Urinary bladder (tissue), 4 donors: ENCODE measurements at places on chromosomes 4 and X. TPM values are rescaled to one million over a fixed set of nuclear protein-coding genes. Genes with fewer than 3 reads are reported as not detected.

Gene RHOXF2B
- total RNA-seq, result not detected

- no peak for DNase-seq
Observed at GRCh38 chr4:77852892-77853495, 9.6 kb upstream of the MRPL1 start.

Gene SLC10A7
- 42.9 TPM for total RNA-seq

DNA sequence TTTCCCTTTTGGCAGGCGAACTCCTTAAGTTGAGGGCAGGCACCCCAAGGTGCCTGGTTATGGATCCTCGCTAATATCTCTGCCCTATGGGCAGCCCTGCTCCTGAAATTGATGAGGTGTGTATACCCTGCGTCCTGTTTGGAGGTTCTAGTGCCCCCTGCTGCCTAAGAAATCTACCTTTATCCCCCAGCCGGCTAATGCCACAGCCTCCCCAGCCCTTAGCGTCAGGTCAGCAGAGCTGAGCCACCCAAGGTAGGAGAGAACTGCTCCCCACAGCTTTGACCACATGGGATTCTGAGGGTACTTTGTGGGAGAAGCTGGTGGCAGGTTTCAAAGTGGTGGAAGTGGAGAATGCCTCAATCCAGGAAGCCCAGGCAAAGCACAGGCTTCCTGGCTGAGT, 50.8 kb downstream of the ANAPC4 start:
- DNase-seq, result no peak

- no peak for DNase-seq
Observed at GRCh38 chrX:22533898-22534297, 261.2 kb downstream of the CBLL2 start.

GRCh38 chr4:24889991-24890390, 22.9 kb downstream of the CCDC149 start:
- DNase-seq, result no peak

DNA sequence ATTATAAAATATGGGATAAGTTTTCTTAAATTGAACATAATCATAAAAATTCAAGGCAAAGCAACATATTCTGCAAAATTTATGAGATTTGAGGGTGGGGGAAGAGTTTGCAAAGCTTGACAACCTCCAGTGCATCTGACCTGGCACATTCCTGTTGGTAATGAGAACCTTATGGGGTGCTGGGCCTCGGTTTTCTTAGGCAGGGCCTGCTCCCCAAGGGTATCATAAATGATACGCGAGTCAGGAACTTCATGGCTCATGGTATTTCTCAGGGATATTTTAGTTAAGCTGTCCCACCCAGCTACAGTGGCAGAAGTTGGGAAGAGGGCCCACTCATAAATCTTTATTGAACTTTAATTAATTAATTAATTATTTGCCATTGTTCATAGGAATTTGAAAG, 13.2 kb downstream of the AFF2 start:
- DNase-seq, result no peak

DNA sequence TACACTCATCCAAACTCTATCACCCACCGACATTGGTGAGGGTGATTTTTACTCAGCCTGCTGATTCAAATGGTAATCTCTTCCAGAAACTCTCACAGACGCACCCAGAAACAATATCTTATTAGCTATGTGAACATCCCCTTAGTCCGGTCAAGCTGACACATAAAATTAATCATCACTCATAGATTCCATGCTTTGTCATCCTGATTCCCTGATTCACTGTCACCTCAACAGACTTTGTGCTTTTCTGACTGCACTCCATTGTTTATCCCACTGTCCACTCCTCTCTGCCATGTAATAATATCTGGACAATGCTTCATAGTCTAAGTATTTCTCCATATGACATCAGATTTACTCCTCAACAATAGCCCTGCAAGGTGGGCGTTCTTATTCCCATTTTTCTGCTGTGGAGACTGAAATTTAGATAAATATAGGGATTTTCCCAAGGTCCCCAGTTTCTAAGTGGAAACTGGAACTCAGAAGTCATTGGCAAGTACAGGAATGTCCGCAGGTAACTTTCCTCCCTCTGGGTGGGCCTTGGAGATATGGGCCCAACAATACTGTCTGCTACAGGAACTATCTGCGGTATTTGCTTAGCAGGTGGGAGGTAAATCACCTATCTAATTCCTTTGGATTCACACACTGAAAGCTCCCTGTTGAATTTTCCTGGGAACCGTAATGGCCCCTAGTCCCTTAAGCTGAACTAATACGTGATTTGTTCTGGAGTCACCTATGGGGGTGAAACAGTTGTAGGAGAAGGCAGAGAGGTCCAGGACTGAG, 228.6 kb upstream of the BCOR start:
- DNase-seq, result no peak
